ENCODE measurements at places on chromosomes 1 and 21. TPM values are rescaled to one million over a fixed set of nuclear protein-coding genes. Genes with fewer than 3 reads are reported as not detected.

ZBTB21 gene
- total RNA-seq, result 4.5 TPM

UBAP2L gene
- total RNA-seq, result 72.8 TPM

DNA sequence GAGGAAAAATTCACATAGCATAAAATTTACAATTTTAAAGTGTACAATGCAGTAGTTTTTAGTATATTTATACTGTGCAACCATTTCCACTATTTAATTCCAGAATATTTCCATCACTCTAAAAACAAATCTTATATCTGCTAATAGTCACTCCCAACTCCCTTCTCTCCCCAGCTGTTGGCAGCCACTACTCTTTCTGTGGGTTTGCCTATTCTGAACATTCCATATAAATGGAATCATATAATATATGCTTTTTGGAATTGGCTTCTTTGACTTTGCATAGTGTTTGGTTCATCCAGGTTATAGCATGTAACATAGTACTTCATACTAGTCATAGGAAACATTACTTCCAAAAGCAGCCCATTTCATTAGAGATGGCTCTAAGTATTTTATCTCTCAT, 25.0 kb upstream of the TMEM39B start:
- H3K36me3 ChIP-seq, result peaks cover 27% of the 10 kb centered on the region
- H3K4me1 ChIP-seq, result no peaks in the 10 kb centered on the region
- H3K27ac ChIP-seq, result no peak overlapping the region
- H3K4me3 ChIP-seq, result no peak overlapping the region
- no peaks in the 10 kb centered on the region for H3K27me3 ChIP-seq

- no peak overlapping the region for H3K4me3 ChIP-seq
- peaks cover 47% of the 10 kb centered on the region for H3K36me3 ChIP-seq
- H3K27ac ChIP-seq, result no peak overlapping the region
These were observed 9.7 kb downstream of the SFT2D2 start for GRCh38 chr1:168235548-168235885.

- H3K27me3 ChIP-seq, result no peaks in the 10 kb centered on the region
- no peak overlapping the region for H3K27ac ChIP-seq
- no peaks in the 10 kb centered on the region for H3K36me3 ChIP-seq
- no peak overlapping the region for H3K4me3 ChIP-seq
- H3K4me1 ChIP-seq, result no peaks in the 10 kb centered on the region
These were observed 7.5 kb downstream of the HTR1D start for GRCh38 chr1:23209770-23210169.

GRCh38 chr1:59107916-59108315, 189.0 kb upstream of the FGGY start:
- no peaks in the 10 kb centered on the region for H3K36me3 ChIP-seq
- peak overlapping the region; percentile 78 for H3K27ac ChIP-seq
- no peak overlapping the region for H3K4me3 ChIP-seq
- DNase-seq, result no peak
- no peaks in the 10 kb centered on the region for H3K27me3 ChIP-seq
